Kidney epithelial cell (primary cell): ENCODE measurements at places on chromosomes 5 and 9. TPM values are rescaled to one million over a fixed set of nuclear protein-coding genes. Genes with fewer than 3 reads are reported as not detected.

GFI1B gene
- not detected in 2 replicates for total RNA-seq

FBP2 gene
- total RNA-seq: not detected in 2 replicates

GZMA gene
- not detected in 2 replicates for total RNA-seq

DNA sequence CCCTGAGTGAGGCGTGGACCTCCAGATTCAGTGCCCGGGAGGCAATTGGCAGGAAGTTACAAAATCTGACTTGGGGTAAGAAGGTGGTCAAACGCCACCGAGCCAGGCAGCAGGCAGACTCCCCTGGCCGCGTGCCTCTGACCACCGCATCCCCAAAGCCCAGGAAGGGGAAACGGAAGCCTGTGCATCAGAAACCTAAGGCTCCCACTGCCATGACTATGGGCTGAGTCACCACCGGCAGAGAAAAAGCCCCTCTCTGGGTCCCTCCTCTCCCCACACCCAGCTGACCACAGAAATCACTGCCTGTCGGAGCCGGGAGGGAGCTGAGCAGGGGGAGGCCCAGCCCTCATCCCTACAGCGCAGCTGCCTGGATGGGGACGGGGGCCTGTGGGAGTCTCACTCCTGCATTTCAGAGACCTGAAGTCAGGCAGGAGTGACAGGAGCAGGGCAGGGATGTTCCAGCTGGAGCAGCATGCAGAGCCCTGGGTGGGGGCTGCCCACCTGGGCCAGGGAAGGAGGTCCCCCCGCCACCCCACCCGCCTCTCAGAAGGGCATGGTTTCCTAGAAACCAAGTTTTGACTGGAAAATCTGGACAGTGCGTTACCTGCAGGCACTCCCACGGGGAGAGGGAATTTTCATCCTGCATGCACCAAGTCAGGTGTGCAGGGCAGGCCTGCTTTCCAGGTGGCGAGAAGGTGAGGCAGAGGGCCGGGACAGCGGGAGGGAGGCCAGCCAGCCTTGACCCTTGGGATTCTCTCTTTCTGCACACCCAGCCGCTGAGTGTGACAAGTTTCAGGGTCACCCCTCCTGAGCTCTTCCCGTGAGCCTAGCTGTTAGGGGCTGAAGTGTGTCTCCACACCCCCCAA is 68.2 kb downstream of the LRSAM1 start:
- DNase-seq: peak; percentile 90

GRCh38 chr5:116861666-116862065 is 287.0 kb upstream of the SEMA6A start:
- DNase-seq: peak; percentile 32

- no peak for DNase-seq
These were observed 128.7 kb downstream of the C5orf15 start for GRCh38 chr5:133839721-133840120.

DNA sequence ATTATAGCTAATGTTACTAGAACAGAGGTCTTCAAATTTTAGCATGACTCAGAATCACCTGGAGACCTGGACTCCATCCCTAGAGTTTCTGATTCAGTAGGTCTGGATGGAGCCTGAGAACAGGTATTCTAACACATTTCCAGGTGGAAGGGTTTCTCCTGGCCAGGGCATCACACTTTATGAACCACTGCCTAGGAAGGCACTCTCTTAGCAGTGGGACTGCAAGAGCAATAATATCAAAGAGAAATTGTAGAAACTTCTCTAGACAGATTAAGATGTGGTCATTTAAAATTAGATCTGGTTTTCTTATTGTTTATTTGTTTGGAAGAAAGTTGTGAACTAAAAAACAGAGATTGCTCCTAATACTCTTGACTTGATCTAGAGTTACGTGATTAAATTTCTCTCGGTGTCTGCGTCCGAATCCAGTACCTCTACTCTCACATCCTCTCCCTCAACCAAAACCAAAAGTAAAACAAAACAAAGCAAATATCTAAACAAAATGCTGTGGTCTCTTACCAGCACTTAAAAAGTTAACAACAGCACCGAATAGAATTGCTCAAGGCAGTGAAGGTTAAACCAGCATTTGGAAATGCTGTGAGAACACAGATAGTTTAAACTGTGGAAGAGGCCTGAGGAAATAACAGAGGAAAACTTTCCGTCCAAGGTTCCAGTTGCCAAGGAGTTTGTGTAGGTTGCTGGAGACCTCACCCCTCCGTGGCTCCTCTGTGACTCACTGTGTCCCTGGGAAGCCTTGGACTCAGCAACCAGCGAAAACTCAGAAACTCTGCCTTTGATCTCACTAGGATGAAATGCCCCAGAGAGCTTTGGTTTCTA is 193.4 kb downstream of the ARRDC3 start:
- peak; percentile 57 for DNase-seq

DNA sequence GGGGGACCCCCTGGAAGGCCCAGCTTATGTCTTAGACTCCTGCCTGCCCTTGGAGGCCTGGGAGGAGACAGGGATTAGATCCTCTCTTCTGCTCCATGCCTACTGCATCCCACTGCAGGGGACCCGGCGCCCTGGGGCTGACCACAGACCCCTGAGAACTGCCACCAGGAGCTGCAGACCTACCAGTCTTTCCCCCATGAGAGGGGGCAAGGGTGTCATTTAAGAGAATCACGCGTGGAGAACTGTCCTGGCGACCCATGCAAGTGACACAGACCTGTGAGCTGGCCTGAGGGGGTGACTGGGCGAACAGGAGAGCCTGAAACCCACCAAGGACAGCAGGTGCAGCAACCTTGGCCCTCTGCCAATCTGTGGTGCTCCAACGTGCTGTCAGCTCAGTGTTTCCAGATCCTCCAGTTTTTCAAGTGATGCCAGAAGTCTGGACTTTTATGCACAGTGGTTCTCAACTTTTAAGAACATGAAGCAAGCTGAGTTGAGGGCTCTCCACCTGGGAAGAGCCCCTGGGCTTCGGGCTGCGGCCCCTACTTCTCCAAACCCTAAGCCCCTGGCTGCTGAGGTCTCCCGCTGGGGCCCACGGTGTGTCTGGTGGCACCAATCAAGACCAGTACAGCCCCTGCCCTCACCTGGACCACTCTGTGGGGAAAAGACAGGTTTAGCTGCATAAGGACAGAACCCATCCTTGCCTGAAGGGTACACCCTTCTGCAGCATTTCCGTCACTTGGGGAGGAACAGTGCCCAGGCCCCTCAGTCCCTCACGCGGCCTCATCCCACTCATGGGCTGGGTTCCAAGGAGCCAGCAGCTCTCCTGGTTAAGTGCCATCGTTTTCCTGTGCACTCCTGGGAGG is 18.2 kb downstream of the GFPT2 start:
- DNase-seq: no peak

DNA sequence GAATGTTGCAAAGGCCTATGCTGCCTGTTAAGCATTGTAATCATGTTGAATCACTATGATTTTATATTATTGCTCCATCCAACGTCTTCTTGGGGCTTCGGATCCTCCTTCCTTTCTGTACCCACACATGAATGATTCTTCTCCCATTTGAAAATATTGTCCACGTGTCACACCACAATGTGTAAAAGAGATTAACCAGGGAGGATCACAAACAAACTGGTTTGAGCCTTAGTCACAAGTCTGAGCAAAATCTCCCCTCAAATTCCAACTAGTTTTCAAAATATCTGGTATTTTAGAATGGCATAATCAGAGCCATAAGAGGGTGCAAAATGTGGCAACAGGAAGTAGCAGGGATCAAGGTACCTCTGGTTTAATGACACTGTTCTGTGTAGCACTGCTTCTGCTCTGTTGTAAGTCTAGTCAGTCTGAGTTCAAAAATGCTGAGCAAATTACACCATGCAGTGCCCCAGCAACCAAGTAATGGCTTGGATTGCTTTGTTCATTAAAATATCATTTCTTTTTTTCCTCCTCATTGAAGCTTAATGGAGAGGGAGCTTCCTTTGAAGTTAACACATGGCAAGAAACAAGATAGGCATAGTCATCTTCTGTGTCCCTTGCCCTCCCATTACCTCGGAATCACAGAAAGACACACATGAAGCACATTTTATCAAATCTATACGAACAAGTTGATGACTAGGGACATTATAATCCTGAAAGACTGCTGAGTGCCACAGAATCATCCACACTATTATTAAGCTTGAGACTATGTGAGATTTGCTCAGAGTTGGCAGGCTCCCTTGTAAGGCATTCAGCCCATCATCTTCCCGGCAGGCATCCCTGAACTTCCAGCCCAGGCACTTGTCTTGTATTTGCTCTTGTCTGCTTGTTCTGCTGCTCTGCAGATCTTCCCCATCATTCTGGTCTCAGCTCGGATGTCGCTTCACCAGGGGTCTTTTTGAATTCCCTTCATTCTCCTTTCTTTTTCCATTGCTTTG is 102.0 kb upstream of the PRLR start:
- DNase-seq: no peak

GRCh38 chr5:15717001-15717400 is 217.0 kb downstream of the FBXL7 start:
- no peak for DNase-seq

GRCh38 chr5:172463031-172463430 is 8.7 kb upstream of the SH3PXD2B start:
- no peak for DNase-seq

DNA sequence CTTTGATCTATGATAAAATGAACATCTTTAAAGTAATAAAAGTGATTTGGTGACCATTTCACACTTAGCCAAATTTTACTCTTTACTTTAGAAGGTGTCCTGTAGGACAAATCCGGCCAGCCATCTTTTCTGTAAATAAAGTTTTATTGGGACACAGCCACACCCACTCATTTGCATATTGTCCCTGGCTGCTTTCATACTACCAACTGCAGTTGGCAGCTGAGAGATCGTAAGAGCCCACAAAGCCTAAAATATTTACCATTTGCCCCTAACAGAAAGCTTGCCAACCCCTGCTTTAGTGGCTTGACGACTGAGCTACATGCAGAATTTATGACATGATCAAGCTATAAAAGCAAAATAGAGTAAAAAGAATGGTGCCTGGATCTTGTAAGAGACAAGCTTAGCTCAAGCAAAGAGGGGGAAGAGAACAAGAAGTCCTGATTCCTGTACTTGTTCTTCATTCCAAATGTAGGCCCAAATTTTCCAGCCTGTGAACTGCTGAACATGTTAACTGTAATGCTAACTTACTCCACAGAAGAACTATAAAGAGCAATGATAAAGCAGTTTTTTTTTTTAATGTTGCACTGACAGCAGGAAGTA is 7.4 kb upstream of the FBXO10 start:
- no peak for DNase-seq

DNA sequence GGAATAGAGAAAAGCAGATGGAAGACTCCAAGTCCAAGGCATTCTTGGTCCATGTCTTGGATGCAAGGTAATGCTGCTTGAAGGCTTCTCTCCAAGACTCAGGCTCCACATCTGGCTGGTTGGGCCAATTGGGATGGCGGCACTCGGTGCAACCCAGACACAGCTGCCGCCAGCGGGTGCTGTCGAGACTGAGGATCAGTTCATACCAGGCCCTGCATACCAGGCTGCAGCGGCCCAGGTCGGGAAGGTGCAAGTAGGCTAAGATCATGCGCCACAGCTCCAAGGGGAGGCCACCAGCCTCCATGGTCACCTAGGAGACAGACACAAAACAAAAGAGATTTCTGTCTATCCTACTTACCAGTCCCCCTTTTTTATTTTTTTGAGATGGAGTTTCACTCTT is 34.7 kb downstream of the FBXO10 start:
- DNase-seq: no peak

DNA sequence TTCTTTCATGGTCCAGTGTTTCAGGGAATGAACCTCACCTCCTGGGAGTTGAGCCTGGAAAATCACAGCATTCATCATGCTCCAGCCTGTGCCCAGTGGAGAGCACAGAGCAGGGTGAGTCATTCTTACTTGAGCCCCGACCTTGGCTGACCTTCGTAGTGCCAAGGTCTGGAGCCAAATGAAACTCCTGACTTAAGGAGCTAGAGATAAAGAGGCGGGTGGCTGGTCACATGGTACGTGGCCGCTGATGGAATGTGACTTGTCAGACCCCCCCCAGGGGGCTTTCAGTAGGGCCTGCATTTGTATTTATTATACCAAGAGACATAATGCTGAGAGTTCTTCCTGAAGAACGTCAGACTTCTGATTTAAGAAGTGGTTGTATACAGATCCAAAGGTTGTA is 15.0 kb upstream of the PIP5K1B start:
- DNase-seq: no peak

DNA sequence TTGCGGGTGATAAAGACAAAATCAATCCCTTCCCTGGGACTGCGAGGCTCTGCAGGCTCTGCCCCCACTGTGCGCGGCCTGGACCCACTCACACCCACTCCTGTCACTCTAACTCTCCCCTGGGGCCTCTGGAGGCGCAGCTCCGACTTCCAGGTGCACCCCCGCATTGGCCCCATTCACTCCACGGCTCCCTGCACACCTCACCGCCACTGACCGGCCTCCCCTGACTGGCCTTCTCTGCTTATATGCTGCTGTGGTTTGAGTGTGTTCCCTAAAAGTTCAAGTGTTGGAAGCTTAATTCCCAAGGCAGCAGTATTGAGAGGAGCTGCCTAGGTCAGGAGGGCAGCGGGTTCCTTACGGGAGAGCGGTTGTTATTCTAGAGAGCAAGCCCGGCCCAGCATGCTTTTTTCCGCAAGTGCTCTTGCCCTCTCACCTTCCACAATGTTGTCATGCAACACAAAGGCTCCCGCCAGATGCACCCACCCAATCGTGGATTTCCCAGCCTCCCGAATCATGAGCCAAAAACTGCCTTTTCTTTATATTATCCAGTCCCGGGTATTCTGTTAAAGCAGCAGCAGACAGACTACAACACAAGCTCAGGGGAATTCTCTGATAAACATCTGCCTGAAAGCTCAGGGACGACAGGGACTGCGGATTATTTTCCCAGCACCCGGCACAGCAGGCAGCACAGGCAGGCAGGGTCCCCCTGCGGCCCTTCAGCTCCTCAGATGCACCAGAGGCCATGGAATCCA is 73.5 kb upstream of the LRRTM2 start:
- no peak for DNase-seq

DNA sequence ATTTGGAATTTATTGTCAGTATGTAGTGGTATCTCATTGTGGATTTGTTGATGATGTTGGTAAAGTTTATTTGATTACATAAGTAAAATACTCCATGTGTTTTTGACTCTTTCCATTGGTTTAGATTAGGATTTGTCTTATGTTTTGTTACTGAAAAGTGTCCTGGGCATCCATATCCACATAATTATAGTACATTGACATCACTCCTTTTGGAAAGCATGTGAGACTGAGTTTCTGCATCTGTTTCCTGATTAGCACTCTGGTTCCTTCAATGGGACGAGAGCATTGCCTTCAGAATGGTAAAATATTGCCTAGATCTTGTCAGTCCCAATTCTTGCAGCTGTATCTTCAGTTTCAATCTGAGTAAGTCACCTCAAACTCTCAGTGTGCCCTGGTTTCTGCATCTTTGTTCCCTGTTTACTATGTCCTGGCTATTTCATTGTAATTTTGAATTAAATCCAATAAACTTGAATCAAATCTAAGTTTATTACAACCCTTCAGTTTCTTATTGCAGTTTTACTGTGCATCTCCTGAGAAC is 128.1 kb downstream of the FBXO38 start:
- DNase-seq: no peak

- no peak for DNase-seq
These were observed 142.2 kb downstream of the BAAT start for GRCh38 chr9:101242651-101243050.

DNA sequence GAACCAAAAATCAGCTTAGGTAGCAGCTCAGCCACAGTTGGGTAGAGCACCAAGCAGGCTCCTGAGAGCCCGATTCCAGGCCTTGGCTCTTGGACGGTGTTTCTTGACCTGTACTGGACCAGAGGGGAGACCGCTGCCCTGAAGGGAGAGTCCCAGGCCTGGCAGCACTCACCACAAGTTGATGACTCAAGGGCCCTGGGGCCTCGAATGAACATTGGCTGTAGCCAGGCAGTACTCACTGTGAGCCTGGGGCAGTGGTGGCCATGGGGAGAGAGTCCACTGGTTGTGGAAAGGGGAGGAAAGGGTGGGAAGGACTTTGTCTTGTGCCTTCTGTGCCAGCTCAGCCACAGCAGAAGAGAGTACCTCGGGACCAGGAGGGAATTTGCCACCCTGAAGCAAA is 166.1 kb downstream of the EDIL3 start:
- no peak for DNase-seq
